Uterine smooth muscle cell (primary cell): ENCODE measurements at places on chromosomes 5 and 9. TPM values are rescaled to one million over a fixed set of nuclear protein-coding genes. Genes with fewer than 3 reads are reported as not detected.

SLC6A18 gene
- total RNA-seq: not detected in 2 replicates

S100Z gene
- total RNA-seq: not detected in 2 replicates

PCDHGB1 gene
- 0.44 and 1.2 TPM in 2 replicates for total RNA-seq

TAF11L10 gene
- total RNA-seq: not detected in 2 replicates

C9orf50 gene
- 0.12 TPM in 1 of 2 replicates, not detected in the other for total RNA-seq

OR2K2 gene
- not detected in 2 replicates for total RNA-seq

PAEP gene
- total RNA-seq: not detected in 2 replicates

WDR38 gene
- total RNA-seq: 0.11 TPM in 1 of 2 replicates, not detected in the other

AK6 gene
- 30.9 and 53.6 TPM in 2 replicates for total RNA-seq

PDZD2 gene
- total RNA-seq: 0.25 and 0.44 TPM in 2 replicates

ADRB2 gene
- 0.12 and 0.22 TPM in 2 replicates for total RNA-seq

GRXCR2 gene
- not detected in 2 replicates for total RNA-seq

FOXD4L6 gene
- total RNA-seq: 0.11 and 0.12 TPM in 2 replicates

MLLT3 gene
- 37.8 and 38.7 TPM in 2 replicates for total RNA-seq

GPX3 gene
- total RNA-seq: 1.7 and 2.4 TPM in 2 replicates

IL5 gene
- not detected in 2 replicates for total RNA-seq

PCDHA8 gene
- 0.11 and 0.12 TPM in 2 replicates for total RNA-seq

MSX2 gene
- total RNA-seq: 0.25 and 0.66 TPM in 2 replicates

OR1Q1 gene
- not detected in 2 replicates for total RNA-seq

ABHD17B gene
- 26.2 and 37.0 TPM in 2 replicates for total RNA-seq

GNG10 gene
- 89.9 and 104 TPM in 2 replicates for total RNA-seq

CTSL gene
- 687 TPM in 2 replicates for total RNA-seq

TAS2R1 gene
- total RNA-seq: not detected in 2 replicates

SLC6A19 gene
- not detected in 2 replicates for total RNA-seq

TNFSF15 gene
- total RNA-seq: 3.0 and 3.4 TPM in 2 replicates

ENHO gene
- total RNA-seq: not detected in 2 replicates

CCL21 gene
- not detected in 2 replicates for total RNA-seq

PTGES gene
- total RNA-seq: 2.4 and 4.1 TPM in 2 replicates

GARIN3 gene
- not detected in 2 replicates for total RNA-seq

ITGA1 gene
- 9.5 and 17.7 TPM in 2 replicates for total RNA-seq

NDFIP1 gene
- total RNA-seq: 58.1 and 60.4 TPM in 2 replicates

OBP2B gene
- not detected in 2 replicates for total RNA-seq

GPR151 gene
- not detected in 2 replicates for total RNA-seq

NUTM2G gene
- total RNA-seq: not detected in 2 replicates

FXN gene
- total RNA-seq: 2.2 and 3.2 TPM in 2 replicates

CDH12 gene
- not detected in 2 replicates for total RNA-seq

MAMDC2 gene
- 2.4 and 2.5 TPM in 2 replicates for total RNA-seq

RNF130 gene
- total RNA-seq: 16.6 and 21.2 TPM in 2 replicates

CER1 gene
- not detected in 2 replicates for total RNA-seq

KIAA0825 gene
- total RNA-seq: 3.6 and 4.5 TPM in 2 replicates

OMD gene
- not detected in 2 replicates for total RNA-seq

TJP2 gene
- total RNA-seq: 24.1 and 51.1 TPM in 2 replicates

RAB3C gene
- total RNA-seq: not detected in 2 replicates

FCN1 gene
- not detected in 2 replicates for total RNA-seq

IL7R gene
- 4.9 and 20.7 TPM in 2 replicates for total RNA-seq

ZBED3 gene
- total RNA-seq: 0.44 and 1.5 TPM in 2 replicates

SLC25A25 gene
- total RNA-seq: 49.7 and 55.6 TPM in 2 replicates

KIF24 gene
- 1.4 and 5.2 TPM in 2 replicates for total RNA-seq

HAPLN1 gene
- 0.11 and 0.37 TPM in 2 replicates for total RNA-seq

AGXT2 gene
- total RNA-seq: not detected in 2 replicates

EGFLAM gene
- total RNA-seq: 0.75 and 1.1 TPM in 2 replicates

SERINC5 gene
- 26.1 and 57.9 TPM in 2 replicates for total RNA-seq
